ENCODE measurements at places on chromosomes 5 and 9. TPM values are rescaled to one million over a fixed set of nuclear protein-coding genes. Genes with fewer than 3 reads are reported as not detected.
A peak's percentile ranks its signal among the peaks of the same experiment; 100 is the strongest.

DNA sequence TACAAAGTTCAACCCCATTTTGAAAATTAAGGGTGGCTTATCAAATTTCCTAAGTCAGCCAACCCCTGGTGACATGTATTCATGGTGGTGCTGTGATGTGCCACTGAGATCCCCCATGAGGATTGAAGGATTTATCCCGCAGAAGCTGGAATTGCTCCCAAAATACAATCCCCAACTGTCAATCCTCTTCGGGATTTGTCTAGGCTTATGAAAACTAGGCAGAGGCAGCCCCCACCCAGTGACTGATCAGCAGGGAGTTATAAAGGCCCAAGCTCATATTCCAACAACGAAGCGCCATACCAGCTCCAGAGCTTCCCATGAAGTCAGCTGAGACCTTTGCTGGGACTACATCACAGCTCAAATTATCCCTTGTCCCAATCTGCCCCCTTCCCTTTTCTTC, 316.0 kb downstream of the ENC1 start:
- no peak for DNase-seq

Gene PURA
- total RNA-seq = 17.9 TPM

DNA sequence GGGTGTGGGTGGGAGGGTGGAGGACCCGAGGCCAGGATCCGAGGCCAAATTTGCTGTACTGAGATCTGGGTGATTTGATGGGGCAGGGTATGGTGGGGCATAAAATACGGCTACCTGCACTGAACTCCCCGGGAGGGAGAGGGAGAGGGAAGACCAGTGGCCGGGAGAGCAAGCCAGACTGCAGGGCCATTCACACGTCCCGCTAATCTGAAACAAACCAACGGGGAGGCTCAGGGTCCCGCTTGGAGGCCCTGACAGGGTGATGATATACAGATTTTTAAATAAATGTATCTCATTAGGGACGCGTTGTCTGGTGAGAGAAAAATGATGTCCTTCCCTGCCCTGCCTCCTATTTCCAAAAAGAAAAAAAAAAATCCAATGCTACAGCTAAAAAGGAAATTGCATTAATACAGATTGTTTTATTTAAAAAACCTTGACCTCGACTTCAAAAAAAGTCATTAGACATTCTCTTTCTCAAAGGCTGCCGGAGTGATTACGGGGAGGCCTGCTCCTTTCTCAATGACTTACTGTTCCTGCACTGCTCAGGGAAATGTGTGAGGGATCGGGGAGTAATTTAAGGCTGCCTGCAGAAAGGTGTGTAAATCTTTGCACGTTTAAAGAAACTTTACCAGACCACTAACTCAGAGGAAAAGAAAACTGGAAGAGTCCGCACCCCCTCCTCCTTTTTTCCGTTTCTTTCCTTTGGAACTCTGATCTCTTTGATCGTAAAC, 11.5 kb upstream of the PRRX2 start:
- DNase-seq = no peak

GRCh38 chr9:135602789-135603481, 36.4 kb downstream of the GLT6D1 start:
- DNase-seq = no peak

GRCh38 chr9:131174681-131175239, 49.4 kb downstream of the NUP214 start:
- DNase-seq = no peak

Gene SEMA5A
- total RNA-seq = not detected

DNA sequence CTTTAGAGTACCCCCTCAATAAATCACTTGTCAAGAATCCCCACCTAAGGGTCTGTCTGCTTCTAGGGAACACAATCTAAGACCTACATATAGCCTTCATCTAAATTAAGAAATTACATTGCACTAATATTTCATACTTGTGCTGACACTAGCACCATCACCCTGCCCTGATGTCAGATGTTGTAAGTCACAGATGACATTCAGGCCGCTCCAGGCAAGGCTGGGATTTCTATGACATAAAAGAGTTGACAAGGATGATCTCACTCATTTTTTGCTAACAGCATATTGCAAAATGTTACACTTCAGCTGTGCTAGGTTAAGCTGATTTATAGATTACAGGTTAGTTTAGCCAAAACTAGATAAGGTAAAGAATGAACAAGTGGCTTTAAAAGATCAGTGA, 372.5 kb upstream of the GRIA1 start:
- DNase-seq = no peak

GRCh38 chr5:124649491-124650146, 96.8 kb downstream of the ZNF608 start:
- peak; percentile 63 for DNase-seq

DNA sequence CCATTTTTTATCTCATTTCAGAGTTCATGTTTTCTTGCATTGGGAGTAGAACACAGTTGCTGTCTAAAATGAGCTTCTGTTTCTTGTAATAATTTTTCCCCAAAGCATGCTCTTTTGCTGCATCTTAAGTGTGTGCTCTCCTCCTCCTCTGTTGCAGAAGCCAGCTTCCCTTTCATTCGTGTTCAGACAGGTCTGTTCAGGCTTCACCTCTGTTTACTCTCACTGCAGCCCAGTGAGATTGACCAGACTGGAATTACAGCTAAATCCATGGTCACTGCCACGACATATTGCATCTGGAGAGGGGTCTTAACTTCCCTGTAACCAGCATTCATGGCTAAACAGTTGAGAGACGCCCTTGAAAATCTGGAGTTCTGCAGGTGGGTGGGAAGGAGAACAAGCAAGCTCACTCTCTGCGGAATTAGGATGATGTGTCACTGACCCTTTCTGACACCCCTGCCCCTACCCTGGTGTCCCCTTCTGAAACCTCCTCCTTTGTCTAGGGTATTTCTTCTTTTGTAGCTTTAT, 223.2 kb downstream of the FSTL4 start:
- DNase-seq = no peak

DNA sequence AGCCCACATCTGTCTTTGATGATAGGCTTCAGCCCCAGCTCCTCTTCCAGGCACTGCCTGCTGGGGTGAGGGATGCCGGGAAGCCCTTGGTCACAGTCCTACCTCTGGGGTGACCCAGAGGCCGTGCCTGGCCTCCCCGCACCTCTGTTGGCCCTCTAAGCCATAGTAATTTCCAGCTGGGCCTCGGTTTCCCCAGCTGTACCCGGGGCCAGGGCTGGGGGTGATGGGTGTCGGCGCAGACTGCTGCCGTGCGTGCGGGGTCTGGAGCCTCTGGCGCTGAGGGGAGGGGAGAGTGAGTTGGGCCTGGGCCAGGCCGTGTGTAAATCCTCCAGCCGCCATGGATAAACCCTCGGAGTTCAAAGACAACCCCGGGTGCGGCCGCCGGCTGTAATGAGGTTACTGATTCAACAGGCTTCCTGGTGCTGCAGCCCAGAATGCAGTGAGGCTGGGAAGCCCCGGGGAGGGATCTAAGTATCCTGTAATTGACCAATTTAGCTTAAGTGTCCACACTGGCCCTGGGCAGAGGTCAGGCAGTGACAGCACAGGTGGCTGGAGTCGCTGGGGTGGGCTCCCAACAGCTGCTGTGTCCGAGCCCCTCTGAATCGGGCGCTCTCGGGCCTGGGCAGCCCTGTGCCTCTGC, 7.1 kb downstream of the RXRA start:
- DNase-seq = no peak

Gene NUTM2F
- total RNA-seq = 0.15 TPM
